Activated naive CD4-positive, alpha-beta T cell treated with Interleukin-2 at 50 U/mL for 16 hours (primary cell): ENCODE measurements at places on chromosomes 4 and X.
A peak's percentile ranks its signal among the peaks of the same experiment; 100 is the strongest.

GRCh38 chr4:157934151-157934550 lies 238.7 kb downstream of the GASK1B start:
- DNase-seq: no peak

DNA sequence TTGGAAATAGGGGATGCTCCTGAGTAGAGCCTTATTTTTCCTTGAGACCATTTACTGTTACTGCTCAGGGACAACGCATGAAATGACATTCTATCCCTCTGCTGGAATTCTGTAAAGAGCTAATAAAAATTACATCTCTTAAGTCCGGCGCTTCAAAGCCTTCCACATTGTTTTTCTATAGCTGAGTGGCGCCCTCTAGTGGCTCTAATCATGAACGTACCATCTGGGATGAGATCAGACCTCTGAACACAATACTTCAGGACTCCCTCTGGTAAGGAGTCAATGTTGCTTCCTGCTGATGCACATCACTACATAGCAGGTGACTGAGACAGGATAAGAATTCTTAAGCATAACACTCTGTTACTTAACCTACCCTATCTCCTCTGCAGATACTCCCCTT lies 6.0 kb downstream of the HMGN5 start:
- peak; percentile 51 for DNase-seq

GRCh38 chr4:85084371-85085094 lies 118.0 kb upstream of the WDFY3 start:
- no peak for DNase-seq

GRCh38 chrX:16666541-16666940 lies 16.6 kb downstream of the S100G start:
- no peak for DNase-seq

DNA sequence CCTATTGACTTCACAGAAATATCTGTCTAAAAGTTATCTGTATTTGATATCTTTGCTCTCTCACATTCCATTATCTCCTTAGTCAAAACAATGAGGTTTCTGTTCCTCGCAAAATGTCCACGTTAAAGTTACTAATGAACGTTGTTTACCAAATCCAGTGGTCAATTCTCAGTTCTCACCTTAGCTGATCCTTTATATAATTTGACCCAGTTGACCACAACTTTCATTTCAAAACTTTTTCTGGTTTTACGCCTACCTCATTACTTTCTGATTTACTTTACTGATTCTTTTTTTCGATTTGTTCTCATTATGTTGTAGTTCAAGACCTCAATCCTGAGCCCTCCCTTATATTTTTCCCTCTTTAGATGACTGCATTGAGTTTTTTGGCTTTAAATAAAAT lies 186.6 kb downstream of the IL1RAPL1 start:
- DNase-seq: no peak

DNA sequence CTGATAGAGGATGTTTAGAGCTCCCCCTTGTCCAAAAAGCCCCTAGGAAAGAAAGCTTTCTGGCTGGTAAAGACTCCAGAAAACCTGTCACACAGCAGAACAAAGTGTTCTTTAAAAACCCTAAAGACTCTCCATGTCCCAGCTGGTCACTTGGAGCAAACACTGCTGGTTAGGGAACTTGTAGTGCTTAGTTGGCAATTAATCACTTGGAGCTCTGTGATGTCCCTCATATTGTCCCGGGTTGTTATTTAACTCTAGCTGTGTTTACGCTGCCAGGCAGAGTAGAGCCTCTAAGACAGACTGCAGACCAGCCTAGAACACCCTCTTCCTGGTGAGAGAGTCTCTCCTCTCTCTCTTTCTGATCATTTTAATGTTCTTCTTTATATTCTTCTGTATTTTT lies 267.3 kb downstream of the BCOR start:
- DNase-seq: no peak

DNA sequence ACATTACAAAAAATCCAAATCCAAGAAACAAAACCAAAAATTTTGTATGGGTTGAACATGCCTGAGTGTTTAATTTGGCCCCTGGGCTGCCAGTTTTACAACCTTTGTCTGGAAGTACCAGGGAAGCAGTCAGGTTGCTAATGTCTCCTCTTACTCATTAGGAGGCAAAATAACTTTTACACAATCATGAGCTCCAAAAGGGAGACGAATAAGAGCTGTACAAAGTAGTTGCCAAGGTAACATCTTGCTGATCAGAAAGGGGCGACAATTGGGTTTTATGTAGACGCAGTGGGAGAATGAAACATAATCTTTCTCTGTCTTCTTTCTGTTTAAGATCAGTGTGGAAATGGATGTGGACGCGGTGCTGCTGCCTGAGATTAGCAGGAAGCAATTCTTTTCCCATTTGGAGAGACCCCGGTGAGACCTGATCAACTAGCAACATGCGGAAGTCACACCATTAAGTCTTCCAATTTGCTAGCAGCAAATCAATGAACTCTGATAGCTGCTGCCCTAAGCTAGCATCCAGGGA lies 90.7 kb upstream of the IGFBP7 start:
- DNase-seq: no peak

GRCh38 chr4:7872264-7872771 lies 67.3 kb downstream of the AFAP1 start:
- no peak for DNase-seq

DNA sequence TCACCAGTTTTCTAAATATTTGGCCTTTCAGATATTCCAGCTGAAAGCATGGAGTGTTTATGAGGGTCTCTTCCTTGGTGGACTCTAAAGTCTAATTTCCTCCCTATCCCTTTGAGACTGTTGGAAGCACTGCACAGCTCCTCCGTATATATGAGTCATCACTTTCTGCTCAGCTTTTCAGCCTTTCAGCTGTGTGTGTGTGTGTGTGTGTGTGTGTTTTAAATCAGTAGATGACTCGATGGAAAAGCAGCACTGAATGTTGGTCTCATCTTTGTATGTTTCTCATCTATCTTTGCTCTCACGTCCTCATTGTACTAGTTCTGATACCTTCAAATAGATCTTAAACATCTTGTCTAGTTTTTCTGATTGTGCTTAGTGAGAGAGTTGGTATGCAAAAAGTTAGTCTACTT lies 81.6 kb downstream of the ZFX start:
- DNase-seq: no peak

DNA sequence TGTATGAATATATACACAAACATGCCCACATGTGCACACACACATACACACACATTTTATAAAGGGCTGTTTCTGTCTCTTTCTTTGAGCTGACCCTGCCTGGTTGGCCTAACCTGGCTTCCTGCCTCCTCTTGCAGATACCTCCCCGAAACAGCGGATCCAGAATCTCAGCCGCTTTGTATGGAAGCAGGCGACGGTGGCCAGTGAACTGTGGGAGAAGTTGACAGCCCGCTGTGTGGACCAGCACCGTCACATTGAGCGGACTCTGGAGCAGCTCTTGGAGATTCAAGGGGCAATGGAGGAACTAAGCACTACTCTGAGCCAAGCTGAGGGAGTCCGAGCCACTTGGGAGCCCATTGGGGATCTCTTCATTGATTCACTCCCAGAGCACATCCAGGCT lies 21.9 kb downstream of the DRP2 start:
- no peak for DNase-seq

- DNase-seq: no peak
These were observed 294.5 kb downstream of the PDGFC start for GRCh38 chr4:156677131-156677531.

DNA sequence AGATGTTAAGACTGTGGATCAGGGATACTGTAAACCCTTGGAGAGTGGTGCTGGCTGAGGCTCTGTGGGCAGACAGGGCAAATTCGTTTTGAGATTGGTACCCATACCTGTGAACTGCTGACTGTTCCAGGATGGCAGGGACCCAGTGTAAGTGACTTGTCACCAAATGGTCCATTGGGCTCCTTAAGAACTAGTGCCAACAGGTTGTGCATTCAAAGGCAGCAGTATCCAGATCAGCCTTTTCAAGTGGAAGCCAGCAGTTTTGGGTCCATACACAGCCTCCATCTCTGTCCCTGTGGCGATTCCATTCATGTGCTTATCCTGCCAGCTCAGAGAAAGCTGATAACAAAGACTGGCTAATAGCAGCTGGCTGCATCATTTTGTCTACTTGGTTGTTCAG lies 84.0 kb upstream of the SCOC start:
- no peak for DNase-seq

DNA sequence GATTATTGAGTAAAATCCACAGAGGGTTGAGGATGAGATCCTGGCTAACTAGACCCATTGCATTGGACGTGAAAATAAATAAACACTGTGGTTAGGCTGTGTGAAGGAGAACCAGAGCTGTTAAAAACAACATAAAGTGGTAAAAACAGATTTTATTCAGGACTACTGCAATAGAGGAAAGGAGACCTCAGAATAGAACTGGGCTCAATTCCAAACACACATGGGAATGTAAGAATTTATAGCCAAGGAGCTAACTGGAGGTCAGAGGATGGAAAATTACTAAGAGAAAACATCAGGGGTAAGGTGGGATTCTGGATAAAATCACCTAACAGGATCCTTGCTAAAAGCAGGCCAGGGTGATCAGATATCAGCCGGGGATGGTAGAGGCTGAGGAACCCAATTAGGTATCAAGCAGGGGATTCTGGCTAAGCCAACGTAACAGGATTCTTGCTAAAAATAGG lies 112.4 kb downstream of the RNF150 start:
- no peak for DNase-seq

- DNase-seq: no peak
These were observed 48.8 kb downstream of the UGT2B10 start for GRCh38 chr4:68864438-68865187.

DNA sequence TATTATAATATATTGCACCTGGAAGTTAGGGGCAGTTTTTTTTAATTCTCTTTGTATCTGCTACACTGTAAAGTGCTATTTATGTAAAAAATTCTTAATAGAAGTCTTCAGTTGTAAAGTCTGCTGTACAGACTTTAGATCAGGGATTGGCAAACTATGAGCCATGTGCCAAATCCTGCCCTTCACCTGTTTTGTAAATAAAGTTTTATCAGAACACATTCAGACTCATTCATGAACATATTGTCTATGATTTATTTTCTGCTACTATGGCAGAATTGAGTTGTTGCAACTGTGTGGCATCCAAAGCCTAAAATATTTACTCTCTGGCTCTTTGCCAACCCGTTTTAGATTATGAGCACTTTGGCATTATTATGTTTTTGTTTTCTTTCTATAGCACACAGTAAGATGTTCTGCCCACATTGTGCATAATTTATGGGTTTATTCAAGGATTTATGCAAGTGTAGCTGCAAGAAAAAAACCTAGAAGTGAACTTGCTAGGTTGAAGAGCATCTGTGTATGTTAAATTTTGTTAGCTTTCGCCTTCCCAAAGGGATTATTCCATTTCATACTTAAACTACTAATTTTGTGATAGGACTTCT lies 56.9 kb downstream of the CLCN3 start:
- DNase-seq: no peak

DNA sequence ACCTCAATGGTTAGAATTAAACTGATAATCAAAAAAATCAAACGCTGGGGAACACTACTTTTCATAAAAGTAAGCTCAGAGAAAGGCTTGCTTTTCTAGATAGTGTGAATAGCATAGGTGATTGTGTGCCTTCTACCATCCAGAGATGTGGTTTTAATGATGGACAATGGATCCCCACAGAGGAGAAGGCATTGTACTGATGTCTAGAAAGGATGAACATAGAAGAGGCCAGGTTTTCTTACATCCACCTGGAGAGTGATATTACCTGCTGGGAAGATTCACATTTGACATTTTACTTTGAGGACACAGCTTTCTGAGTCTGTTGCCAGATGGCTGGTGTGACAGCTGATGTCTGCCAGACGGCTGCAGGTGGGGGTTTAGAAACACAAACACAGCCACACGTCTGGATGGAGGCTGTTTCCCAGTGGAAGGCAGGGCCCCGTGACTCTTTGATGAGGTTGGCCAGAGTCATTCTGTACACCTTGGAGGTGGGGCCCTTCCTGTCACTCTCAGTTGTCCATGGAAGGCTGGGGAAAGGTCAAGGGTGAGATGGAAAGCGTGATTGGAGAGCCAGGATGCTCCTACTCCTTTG lies 114.4 kb downstream of the PSAPL1 start:
- no peak for DNase-seq

DNA sequence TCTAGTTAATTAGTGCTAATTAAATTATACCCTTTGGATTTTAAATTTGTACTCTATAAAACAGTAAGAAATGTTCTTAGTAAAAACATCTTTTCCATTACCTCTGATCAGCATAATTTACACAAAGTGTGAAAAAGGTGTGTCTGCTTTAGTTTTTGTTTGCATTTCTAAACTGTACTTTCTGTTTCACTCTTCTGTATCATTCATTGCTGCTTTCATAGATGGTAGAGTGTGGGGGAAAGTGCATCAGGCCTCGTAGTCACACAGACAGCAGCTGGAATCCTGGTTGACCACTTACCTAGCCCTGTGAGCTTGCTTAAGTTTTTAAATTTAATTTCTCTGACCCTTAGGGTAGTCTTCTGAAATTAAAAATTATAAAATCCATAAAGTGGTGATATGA lies 275.4 kb upstream of the PITX2 start:
- DNase-seq: no peak

- no peak for DNase-seq
These were observed 59.7 kb downstream of the NBDY start for GRCh38 chrX:56788717-56789122.

DNA sequence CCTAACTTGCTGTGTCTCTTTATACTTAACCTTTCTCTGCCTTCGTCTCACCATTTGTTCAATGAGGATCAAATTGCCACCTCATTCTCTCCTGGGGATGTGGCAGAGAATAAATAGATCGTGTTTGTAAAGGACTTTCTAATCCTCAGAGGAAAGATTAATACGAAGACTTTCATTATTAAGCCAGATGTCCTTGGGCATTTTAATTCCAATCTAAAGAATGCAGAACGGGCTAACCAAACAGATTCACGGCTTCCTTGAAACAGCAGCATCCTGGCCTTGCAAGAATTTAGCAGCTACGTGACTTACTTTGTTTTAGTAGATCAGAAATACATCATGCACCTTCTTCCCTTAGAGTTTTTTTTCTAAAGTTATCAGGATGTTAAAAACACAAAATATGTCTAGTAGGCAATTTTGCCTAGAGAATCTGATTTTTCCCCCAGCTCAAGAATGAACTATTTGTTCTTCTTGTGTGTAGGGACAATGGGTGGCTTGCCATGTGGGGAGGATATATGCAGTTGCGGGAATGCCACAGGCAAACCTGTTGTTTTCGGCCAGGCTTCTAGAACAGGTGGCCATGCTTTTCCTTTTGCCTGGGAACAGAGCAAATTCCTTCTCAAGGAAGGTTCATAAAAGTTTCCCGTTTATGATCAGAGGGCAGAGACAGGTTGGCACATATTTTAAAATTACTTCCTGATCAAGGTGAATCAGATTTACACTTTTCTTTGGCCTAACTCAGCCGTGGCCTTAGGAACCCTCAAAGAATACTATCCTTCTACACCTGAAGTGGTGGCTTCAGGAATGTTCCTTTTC lies 3.0 kb downstream of the MID1 start:
- no peak for DNase-seq

GRCh38 chr4:112523008-112523721 lies 7.2 kb upstream of the NEUROG2 start:
- DNase-seq: peak; percentile 43

GRCh38 chr4:183885205-183885720 lies 19.8 kb upstream of the STOX2 start:
- DNase-seq: no peak
